ENCODE measurements at places on chromosomes 2 and 18.

GRCh38 chr2:183459466-183459865, 335.2 kb downstream of the NUP35 start:
- no peak for DNase-seq

GRCh38 chr18:65610939-65611338, 139.9 kb upstream of the CDH7 start:
- DNase-seq, result no peak

GRCh38 chr2:215933151-215933550, 80.2 kb downstream of the MREG start:
- no peak for DNase-seq

- no peak for DNase-seq
Observed at GRCh38 chr2:105052773-105053172, 14.9 kb downstream of the MRPS9 start.

- peak; percentile 85 for DNase-seq
Observed at GRCh38 chr2:237673130-237674001, 46.0 kb downstream of the LRRFIP1 start.

GRCh38 chr2:238009563-238009962, 42.7 kb downstream of the UBE2F start:
- no peak for DNase-seq

GRCh38 chr2:240252191-240252871, 111.9 kb upstream of the OTOS start:
- DNase-seq, result no peak

GRCh38 chr2:3426615-3427014, 47.1 kb downstream of the TRAPPC12 start:
- no peak for DNase-seq

- no peak for DNase-seq
Observed at GRCh38 chr2:173058673-173059072, 17.0 kb upstream of the MAP3K20 start.

DNA sequence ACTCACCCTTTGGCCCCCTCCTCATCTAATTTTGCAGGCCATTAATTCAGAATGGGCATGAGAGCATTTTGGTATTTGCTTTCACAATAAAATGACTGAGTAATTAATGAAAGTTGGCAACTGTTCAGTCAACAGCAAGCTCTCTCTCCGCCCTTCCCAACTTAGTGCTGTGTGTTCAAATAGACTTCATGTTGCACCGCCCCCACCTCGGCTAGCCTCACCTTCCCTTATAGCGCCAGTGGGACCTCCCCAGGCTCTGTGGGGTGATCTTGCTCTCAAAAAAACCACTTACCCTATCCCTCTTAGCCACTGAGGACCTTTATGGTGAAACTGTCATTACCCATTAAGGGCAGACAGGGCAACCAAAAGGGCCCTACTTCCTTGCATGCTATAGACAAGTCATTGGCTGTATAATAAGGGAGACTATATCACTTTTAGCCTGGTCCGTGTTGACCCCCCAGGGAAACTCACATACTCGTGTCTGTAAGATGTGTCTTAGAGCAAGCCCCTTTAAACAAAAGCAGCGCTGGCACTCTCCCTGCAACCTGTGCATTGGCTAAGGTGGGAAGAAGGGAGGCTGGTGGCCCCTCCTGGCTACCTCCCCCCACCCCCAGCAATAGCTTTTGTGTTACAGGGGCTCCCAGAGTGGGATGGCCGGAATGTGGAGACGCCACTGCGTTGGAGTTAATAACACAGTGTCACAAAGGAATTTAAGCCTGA, 15.2 kb downstream of the EN1 start:
- DNase-seq, result no peak

DNA sequence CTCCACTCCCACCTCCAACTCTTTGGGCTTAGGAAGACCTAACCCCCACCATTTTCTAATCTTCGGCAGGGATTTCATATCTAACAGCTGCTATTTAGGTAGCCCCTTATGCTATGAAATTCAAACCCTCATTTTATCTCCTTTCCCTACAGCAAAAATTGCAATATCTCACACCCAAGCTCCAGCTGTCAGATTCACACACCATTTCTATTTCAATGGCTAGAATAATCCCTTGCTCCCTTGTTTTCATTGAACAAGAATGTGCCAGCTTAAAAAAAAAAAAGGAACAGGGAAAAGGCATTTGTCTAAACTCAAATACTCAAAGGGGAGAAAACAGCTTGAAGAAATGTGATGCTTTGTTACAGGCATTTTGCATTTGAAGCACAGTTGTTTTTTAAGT, 850.6 kb upstream of the ACVR2A start:
- no peak for DNase-seq

GRCh38 chr18:8721716-8722115, 16.4 kb downstream of the MTCL1 start:
- DNase-seq, result no peak

DNA sequence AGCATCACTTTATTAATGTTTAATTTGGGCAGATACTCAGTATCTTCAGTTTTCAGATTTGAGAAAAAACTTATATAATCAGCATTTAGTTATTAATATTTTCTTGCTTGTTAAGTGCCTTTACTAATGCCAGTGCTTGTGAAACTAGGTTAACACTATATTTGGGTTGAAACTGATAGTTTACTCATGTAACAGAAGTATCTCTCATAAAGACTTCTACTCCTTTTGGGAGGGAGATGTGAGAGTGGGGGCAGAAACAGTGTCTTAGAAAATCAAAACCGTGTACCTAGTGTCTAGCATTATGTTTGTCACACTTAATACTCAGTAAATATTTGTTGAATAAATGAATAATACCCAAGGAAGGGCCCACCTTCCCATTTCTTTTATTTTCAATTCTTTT, 129.5 kb downstream of the MSTN start:
- DNase-seq, result no peak

DNA sequence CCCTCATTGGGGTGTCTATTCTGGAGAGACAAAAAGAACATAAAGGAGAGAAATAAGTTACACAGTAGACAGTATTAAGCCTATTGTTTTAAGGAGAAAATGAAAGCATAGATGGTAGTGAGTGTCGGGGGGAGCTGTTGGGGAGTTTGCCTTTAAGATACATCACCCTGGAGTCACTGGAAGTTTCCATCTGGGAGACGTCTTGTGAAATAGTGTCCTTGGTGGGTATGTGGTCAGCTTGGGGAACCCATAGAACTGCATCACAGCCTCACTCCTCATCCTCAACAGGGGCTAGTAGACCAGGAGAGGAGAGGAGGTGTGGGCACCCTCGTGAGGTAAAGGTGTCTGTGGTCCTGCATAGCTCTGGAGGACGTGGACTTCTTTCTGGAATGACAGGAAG, 60.6 kb downstream of the RNF144A start:
- DNase-seq, result no peak

DNA sequence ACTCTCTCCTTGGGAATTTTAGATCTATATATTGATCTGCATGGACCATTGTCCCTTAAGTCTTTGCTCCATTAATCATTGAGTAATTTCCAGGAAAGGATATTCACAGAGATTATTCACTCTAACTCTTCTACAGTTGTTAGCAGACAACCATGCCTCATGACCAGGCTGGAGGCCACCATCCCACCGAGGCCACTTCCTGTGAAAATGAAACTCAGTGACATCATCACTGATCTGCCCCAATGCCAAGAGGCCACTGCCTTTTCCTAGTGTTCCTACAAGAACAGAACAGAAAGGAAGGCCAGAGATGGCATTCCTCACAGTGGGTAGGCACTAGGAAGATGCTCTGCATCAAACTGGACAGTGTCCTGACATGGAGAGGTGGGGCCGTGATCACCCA, 161.3 kb downstream of the DTNA start:
- DNase-seq, result no peak

GRCh38 chr2:26355038-26355995, 8.7 kb upstream of the ADGRF3 start:
- no peak for DNase-seq

GRCh38 chr2:203396667-203397066, 68.5 kb downstream of the ABI2 start:
- no peak for DNase-seq

DNA sequence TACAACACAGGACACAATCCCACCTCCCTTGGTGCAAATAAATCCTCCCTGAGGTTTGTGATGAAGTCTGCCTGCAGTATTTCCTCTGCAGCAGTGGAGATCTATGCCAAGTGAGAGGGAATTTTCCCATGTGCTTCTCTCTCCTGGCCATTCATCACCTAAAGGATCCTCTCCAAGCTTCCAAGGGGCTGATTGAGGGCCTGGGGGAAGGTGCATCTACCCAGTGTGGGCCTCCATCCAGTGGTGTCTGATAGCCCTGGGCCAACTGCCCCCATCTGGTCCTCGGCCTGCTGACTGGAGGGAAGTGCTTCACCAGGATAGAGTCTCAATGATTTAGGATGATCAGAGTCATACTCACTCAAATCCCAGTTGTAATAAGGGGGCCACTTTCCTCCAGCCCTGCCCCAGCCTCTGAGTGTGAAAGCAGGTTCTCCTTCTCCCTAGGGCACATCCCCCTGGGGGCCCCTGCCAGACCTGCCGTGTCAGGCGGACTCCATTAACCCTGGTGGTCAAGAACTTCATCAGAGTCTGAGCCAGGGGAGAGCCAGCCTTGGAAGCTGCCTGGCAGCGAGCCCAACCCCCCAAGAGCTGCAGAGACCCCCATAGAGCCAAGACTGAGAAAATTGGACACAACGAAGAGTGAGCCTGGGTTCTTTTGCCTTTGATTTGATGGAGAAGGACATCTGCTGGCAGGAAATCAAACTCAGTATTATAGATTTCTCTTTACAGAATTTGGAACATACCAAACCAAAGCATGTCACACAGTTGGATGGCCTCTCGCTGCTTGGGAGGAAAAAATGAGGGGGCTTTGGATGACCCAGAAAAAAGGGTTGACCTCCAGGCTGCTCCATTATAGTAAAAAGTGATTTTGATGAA, 509.6 kb downstream of the CMPK2 start:
- no peak for DNase-seq

GRCh38 chr2:219087361-219087760, 26.6 kb upstream of the IHH start:
- no peak for DNase-seq

- DNase-seq, result no peak
Observed at GRCh38 chr2:101188683-101189405, 37.7 kb upstream of the TBC1D8 start.

GRCh38 chr18:79750980-79751571, 46.7 kb upstream of the KCNG2 start:
- DNase-seq, result no peak

Measured in stimulated activated CD4-positive, alpha-beta T cell treated with anti-CD3 and anti-CD28 coated beads, Interleukin-15, amount 100 ng/mL, for 48 hours (primary cell).